KG1 (cell line): ENCODE measurements at places on chromosomes 2 and 18.

GRCh38 chr18:12318334-12318697 lies 10.3 kb downstream of the TUBB6 start:
- no peak for DNase-seq

- no peak for DNase-seq
Observed at GRCh38 chr18:12630136-12630535, 27.8 kb downstream of the SPIRE1 start.

- DNase-seq: no peak
Observed at GRCh38 chr2:30633039-30633438, 174.2 kb downstream of the CAPN13 start.

DNA sequence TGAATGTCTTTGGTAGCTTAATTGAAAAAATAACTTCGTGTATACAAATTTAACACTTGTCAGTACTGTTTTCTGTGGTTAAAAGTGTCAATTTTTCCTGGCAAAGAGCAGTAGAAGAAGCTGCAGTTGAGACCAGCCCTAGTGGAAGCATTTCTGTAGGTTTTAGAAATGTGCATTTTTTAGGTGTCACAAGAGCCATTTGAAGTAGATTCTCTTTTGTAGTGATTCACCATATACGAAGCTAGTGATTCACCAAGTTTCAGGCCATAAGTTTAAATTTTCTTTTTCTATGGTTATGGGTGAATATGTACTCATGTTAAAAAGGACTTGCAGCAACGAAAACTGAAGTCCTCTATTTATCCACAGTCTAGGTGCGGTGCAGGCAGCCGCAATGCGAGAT lies 4.2 kb downstream of the NABP1 start:
- DNase-seq: no peak

GRCh38 chr2:48440103-48440390 lies 89.9 kb upstream of the STON1 start:
- no peak for DNase-seq

GRCh38 chr2:215594766-215595165 lies 158.9 kb upstream of the FN1 start:
- no peak for DNase-seq
